ENCODE measurements at places on chromosomes 11 and 22. TPM values are rescaled to one million over a fixed set of nuclear protein-coding genes. Genes with fewer than 3 reads are reported as not detected.

Gene CNIH2
- total RNA-seq: 6.0 TPM

DNA sequence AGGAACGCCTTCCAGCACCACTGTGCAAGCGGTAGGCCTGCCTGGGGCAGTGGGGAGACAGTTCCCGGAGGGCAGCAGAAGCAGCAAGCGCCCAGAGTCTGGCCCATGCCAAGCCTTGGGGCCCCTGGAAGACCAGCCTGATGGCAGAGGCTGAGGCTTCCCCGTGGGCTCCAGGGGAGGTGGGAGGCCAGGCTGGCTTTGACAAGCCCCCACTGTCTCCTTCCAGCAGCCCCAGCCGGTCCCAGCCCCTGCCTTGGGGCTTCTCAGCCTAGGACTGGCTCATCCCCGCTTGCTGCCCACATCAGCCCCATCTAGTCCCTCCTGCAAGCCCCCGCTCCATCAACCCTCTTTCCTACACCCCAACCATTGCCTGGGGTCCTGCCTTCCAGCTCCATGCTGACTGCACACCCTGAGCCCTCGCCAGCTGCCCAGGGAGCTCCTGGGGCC, 46.7 kb downstream of the IGF2 start:
- no peak for DNase-seq

DNA sequence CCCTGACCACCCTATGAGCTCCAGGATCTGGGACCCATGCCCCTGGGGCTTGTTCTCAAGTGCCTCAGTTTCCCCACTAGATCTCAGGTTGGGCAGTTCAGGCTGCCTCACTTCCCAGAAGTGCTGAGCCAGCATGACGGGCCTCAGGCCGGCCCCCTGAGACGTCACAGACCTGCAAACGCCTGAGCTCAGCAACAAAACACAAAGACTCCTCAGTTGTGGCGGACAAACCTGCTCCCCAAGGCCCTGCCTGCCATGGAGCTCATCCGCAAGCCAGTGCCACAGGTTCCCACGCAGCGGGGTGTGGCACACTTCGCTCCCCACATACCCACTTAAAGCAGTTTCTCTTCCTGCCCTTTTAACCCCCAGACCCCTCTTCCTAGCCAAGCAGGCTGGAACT, 45.2 kb downstream of the NECTIN1 start:
- DNase-seq: no peak

DNA sequence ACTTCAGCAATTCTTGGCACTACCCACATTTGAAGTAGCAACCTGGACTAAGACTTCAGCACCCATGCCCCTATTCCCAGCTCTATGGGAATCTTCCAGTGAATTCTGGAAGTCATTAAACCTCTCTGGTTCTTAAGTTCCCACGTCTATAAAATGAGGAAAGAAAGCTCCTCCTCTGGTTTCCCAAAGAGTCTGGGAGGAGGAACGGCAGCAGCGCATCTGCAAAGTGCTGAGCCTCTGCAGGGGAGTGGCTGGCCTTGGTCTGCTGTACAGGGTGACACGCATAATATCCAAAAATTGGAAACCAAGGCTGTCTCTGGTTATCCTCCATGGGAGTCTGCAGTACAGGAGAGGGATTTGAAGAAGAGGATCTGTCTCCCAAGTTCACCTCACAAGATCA, 73.6 kb upstream of the TP53I11 start:
- no peak for DNase-seq

- DNase-seq: no peak
These were observed 147.5 kb downstream of the ELP4 start for GRCh38 chr11:31657091-31657490.

DNA sequence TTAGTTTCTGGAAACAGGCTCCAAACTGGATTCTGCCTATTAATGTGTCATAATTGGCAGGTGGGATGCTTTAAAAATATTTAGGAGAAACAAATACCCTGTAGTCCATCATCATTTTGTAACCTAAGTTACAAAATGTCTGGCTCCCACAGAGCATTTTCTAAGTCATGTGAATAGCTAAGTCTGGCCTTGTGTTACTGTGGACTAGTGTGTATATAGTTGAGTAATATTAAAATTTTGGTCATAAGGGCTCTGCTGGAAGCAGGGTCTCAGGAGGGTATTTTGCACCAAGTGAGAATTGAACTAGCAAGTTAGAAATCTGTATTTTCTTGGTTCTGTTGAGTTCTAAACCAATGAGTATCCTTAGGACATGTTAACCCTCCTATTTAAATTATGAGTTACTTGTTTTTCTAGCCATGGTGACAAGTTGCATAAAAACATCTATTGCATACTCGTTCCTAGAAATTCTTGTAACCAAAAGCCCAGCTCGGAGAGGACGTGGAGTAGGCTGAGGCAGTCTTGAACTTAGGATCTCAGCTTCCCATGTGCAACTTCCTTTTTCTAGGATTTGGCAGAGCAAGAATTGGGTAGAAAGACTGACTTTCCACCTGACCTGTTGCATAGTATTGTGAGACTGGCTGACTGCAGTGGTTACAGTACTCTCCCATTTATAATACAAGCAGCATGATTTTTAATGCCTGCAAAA, 5.4 kb downstream of the PTPMT1 start:
- DNase-seq: no peak
